Activated CD4-positive, alpha-beta T cell treated with anti-CD3 and anti-CD28 coated beads for 4 hours (primary cell): ENCODE measurements at places on chromosomes 1 and 21.
A peak's percentile ranks its signal among the peaks of the same experiment; 100 is the strongest.

DNA sequence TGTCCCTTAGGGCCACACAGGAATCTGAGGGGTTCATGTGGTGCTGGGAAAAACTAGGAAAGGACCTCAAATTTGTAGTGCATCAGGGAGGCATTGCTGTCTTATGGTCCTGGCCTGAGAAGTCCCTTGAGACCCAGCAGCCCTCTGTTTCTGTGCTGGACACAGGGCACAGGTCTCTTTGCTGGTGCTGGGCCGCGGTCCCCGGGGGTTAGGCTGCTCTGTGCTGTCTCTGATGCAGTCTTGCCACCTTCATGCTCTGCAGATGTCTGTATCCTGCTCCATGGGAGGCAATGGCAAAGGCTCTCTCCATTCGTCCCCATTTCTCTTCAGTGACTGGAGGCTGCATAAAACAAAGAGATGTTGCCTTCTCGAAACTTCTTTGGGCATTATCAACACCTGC, 13.0 kb downstream of the EDARADD start:
- DNase-seq = no peak

GRCh38 chr21:34243562-34243961, 120.2 kb upstream of the KCNE2 start:
- DNase-seq = peak; percentile 14

DNA sequence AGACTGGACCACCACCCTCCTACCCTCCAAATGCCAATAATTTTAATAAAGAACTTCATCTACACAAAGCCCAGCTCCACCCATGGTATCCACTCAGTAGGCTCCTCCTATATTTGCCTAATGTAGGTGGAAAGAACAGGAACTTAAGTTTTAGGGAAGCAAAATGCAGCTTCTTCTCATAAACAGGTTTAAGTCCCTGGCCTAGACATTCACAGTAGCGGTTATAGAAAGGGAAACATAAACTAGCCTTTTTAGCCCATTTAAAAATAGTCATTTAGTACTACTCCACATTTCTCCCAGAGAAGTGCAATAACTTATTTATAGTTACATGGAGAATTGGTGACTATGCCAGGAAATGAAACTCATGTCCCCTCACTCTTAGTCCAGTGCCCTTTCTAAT, 56.6 kb upstream of the CPLANE2 start:
- DNase-seq = no peak

GRCh38 chr1:234579967-234580366, 30.0 kb downstream of the IRF2BP2 start:
- no peak for DNase-seq

- DNase-seq = no peak
Measured at GRCh38 chr21:26499495-26499894, 73.6 kb downstream of the CYYR1 start.

- no peak for DNase-seq
Measured at GRCh38 chr1:2460996-2461751, 14.9 kb upstream of the PLCH2 start.

- no peak for DNase-seq
Measured at GRCh38 chr1:86487131-86487810, 18.5 kb downstream of the CLCA1 start.

- no peak for DNase-seq
Measured at GRCh38 chr1:34865573-34865972, 6.0 kb upstream of the SMIM12 start.

DNA sequence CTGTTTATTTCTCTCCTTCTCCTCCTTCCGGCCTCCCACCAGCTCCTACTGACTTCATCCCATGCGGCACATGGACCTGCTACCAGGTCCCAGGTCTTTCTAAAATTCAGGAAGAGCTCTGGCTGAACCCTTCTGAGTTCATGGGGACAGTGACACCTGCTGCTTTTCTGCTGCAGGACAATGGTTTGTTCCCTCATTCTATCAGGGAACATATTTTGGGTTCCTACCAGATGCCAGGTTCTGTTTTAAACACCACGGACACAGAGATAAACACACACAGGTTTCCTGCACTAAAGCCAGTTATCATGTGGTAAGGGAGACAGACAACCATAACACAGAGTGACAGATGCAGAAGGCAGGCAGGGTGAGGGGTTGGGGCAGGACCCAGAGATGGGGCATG, 114.0 kb upstream of the RAB4A start:
- DNase-seq = no peak

DNA sequence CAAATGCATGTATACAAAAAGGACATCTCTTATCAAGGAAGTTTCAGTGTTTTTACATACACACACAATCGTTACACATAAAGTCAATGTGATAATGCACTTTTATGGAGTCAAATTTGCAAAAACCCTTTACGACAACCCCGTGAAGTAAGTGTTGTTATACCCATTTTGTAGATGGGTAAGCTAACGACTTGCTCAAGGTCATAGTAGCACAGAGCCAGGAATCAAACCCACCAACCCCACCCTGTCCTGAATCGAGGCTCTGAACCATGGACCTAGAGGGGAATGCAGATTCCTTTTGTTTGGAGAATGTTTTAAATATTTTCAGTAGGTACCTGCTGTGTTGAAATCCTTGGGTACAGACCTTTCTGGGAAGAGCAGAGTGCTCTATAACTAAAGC, 77.4 kb upstream of the ARTN start:
- no peak for DNase-seq

DNA sequence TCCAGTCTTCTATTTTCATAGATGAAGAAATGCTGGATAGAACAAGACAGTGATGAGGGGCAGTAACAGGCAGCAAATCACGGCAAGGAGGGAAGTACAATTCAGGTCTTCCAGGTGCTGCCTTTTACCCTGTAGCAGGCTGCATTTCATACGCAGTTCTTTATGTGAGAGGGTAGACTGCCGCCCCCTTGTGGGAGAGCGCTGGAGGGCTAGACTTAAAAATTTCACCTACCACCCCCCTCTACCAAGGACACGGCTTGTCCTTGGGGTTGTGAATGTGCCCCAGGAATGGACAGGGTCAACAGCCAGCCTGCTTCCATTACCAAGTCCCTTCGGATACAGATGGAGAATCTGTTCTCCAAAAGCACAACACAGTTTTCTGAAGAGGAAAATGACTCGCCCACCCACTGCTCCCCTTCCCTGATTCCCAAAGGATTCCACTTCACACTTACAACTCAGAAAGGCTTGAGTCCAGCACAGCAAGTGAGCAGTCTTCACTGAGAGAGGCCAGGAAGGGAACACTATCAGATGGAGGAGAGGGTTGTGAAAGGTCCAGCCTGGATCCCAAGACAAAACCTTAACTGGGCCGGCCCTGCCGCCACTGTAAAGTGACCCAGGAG, 7.4 kb downstream of the WDR77 start:
- peak; percentile 70 for DNase-seq

DNA sequence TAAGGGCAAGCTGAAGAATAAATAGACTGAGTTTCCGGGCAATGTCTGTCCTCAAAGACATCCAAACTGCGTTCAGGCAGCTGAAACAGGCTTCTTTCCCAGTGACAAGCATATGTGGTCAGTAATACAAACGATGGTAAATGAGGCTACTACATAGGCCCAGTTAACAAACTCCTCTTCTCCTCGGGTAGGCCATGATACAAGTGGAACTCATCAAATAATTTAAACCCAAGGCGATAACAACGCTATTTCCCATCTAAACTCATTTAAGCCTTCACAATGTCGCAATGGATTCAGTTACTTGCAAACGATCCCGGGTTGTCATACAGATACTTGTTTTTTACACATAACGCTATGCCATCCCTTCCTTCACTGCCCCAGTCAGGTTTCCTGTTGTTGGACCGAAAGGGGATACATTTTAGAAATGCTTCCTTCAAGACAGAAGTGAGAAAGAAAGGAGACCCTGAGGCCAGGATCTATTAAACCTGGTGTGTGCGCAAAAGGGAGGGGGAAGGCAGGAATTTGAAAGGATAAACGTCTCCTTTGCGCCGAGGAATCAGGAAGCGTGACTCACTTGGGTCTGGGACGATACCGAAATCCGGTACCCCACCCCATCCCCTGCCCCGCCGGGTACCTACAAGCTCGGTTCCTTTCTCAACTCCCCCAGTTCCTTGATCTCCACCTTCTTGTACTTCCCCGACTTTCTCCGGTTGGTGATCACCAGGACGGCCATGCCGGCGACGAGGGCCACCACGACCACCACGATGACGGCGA, 1.3 kb downstream of the TACSTD2 start:
- no peak for DNase-seq

DNA sequence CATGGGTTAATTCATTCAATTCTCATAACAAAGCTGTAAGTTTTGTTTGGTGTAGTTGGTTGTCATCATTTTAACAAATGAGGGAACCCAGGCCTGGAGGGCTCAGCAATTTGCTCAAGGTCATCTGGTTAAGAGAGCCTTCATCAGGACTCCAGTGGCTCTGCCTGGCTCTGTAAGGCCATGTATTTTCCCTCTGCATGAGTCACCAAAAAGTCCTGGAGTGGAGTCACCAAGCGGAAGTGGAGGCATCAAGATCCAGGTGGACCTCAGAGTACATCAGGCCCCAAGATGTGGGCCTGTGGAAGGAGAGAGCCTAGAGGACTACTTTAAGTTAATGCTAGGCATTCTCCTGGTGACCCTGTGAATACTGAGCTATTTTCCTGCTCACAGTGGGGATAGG, 30.0 kb upstream of the RBM15 start:
- DNase-seq = no peak

DNA sequence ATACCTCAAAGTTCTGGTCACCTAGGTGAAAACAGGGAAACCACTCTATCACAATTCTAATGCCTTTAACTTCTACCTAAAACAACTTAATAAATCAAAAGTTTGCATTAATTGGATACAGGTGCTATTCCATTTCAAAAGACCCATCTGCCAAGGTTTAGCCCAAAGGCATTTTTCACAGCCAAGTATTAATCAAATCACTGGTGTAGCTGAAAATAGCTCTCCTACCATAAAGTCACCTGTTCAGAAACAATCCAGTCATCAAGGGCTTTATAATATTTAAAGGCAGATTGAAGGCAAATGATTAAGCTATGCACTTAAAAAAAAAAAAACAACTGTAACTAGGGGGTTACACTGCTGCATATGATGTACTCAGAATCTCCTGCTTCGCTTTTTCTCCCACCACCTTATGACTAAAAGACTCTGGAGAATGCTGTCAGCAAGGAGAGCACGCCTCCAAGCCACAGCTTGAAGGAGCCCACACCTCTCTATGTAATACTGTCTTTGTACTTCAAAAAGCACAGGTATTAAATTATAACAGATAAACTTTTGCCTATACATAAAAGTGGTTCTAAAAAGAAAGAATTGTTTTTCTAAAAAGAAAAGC, 20.5 kb downstream of the KIAA0319L start:
- DNase-seq = peak; percentile 18

GRCh38 chr1:52296345-52296744, 69.7 kb downstream of the CC2D1B start:
- peak; percentile 5 for DNase-seq

DNA sequence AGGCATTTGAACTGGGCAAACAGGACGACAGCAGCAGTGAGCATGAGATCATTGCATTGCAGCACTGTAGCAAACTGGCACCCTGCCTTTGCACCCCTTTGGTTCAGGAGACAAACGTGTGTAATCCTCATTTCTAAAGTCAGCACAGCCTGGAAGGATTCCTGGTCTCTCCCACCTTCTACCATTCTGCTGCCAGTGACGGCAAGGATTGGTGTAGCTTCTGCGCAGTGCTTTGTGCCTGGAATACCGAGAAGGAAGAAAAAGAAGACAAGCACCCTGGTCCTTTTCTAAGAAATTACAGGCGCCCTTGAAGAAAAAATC, 805.3 kb downstream of the USP25 start:
- no peak for DNase-seq

DNA sequence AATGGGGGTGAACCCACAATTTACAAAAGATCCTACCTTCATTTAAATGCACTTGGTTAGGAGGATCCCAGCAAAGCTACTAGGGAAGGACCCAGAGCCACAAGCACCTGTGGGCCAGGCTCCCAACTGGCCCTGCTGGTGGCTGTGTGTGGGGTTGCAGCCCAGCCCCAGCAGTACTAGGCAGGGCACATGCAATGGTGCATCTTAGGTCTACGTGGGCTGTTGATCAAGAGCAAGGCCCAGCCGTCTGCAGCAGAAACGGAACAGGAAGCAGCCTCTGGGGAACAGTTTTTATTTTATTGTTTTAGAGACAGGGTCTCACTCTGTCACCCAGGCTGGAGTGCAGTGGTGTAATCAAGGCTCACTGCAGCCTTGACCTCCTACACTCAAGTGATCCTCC, 134.1 kb upstream of the RAB4A start:
- DNase-seq = no peak

- DNase-seq = no peak
Measured at GRCh38 chr1:53384796-53385195, 56.9 kb upstream of the LRP8 start.

DNA sequence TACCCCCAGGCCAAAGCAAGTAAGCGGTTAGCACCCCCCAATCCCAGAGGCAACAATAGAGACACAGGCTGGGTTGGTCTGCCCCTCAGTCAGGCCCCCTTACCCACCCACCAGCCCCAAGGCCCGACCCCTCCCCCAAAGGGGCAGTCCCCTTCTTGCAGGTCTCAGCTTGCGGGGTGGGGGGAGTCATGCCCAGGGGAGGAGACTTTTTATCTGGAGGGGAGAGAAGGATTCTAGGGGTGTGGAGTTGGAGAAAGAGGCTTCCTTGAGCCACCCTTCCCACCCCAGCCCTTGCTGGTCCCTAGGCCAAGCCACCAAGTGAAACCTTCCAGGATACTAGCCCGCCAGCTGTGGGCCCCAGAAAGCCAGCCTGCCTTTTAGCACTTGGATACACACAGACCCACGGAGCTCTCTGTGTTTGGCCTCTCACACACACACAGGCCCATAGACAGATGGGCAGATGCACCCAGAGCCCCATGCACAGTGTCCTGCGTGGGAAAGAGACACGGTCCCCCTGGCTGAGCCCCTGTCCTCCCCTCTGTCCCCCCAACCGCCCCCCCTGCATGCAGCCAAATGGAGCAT, 7.1 kb downstream of the TMEM54 start:
- DNase-seq = no peak

DNA sequence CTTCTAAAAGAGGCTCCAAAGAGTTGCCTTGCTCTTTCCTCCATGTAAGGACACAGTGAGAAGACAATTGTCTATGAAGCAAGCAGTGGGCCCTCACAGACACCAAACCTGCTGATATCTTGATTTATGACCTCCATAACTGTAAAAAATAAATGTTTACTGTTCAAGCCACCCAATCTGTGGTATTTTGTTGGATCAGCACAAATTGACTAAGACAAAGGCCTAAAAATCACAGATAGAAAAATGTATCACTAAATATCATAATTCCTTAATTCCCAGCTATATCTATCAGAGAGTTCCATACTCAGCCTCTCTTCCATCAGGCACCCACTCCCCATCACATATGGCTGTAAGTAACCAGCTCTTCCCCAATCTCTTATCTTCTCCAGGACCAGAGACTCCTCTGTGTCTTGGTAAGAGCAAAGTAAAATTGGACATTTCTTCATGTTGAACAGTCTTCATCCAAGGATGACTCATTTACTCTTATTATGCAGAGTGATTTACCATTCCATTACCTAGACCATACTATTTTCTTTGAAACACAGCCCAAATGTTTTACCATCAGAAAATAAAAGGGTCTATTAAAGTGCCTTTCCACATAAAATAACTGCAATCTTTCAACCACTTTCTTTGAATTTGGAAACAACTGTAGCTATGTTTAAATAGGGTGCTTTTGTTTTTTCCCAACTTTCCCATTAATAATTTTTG, 503.6 kb downstream of the MRPL39 start:
- no peak for DNase-seq

- DNase-seq = peak; percentile 86
Measured at GRCh38 chr1:248873993-248874533, 15.2 kb upstream of the ZNF692 start.

- no peak for DNase-seq
Measured at GRCh38 chr1:84090447-84091245, 53.4 kb upstream of the PRKACB start.

GRCh38 chr21:33339918-33340317, 15.1 kb downstream of the IFNAR1 start:
- DNase-seq = no peak
